Mononuclear cell (primary cell): ENCODE measurements at places on chromosomes 12 and 14. TPM values are rescaled to one million over a fixed set of nuclear protein-coding genes. Genes with fewer than 3 reads are reported as not detected.

GPX2 gene
- total RNA-seq, result not detected

KRT82 gene
- not detected for total RNA-seq

SELPLG gene
- 36.8 TPM for total RNA-seq

SDSL gene
- 2.6 TPM for total RNA-seq

RTL1 gene
- total RNA-seq, result not detected

GPR65 gene
- 30.2 TPM for total RNA-seq

ATN1 gene
- total RNA-seq, result 4.6 TPM

VRTN gene
- not detected for total RNA-seq
